ENCODE measurements at places on chromosomes 16 and 17.
A peak's percentile ranks its signal among the peaks of the same experiment; 100 is the strongest.

- DNase-seq: no peak
Observed at GRCh38 chr17:8701754-8702153, 42.9 kb downstream of the CCDC42 start.

DNA sequence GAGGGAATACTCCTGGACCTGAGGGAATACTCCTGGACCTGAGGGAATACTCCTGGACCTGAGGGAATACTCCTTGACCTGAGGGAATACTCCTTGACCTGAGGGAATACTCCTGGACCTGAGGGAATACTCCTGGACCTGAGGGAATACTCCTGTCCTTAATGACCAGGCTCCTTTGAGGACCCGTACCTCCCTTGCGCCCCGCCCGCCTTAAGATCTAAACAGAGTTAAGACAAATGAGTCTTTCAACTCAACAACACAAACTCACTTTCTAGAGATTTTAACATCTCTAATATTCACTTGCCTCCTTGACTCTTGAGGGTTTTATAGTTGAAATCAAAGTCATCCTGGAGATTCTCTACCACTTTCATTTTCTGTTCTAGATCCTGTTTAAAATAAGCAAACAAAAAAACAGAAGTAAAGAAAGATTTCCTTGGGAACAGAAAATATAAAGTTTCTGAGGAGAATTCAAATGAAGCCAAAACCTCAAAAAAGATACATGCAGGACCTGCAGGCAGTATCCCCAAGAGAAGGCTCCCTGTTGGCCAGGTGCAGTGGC is 49.7 kb downstream of the STAT3 start:
- DNase-seq: no peak

DNA sequence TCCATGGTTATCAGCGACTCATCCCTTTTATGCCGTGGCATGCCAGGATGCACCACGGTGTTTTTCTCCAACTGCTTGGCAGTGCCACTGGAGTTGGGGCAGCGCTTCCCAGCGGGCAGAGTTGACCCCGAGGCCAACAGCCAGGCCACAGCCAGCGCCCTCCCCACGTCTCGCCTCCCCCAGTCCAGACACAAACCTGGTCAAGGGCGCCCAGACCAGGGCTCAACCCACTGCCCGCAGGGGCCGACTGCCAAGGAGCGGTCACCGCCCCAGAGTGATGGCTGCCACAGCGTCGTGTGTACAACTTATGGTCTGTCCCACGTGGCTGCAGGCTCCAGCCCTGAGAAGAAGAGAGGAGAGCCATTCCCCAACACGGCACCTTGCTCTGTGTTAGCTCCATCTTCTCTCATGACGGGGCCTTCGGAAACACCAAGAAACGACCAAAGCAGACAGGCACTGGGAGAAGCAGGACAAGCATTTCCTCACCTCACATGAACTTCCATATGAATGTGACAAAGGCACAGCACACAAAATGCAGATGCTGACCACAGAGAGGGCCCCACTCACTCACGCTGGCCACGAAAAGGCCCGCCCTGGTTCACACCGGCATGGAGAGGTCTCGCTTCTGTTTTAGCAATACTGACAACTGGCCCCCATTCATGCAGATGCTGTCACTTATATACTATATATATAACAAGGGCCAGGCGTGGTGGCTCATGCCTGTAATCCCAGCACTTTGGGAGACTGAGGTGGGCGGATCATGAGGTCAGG is 27.0 kb downstream of the AXIN1 start:
- peak; percentile 69 for DNase-seq

DNA sequence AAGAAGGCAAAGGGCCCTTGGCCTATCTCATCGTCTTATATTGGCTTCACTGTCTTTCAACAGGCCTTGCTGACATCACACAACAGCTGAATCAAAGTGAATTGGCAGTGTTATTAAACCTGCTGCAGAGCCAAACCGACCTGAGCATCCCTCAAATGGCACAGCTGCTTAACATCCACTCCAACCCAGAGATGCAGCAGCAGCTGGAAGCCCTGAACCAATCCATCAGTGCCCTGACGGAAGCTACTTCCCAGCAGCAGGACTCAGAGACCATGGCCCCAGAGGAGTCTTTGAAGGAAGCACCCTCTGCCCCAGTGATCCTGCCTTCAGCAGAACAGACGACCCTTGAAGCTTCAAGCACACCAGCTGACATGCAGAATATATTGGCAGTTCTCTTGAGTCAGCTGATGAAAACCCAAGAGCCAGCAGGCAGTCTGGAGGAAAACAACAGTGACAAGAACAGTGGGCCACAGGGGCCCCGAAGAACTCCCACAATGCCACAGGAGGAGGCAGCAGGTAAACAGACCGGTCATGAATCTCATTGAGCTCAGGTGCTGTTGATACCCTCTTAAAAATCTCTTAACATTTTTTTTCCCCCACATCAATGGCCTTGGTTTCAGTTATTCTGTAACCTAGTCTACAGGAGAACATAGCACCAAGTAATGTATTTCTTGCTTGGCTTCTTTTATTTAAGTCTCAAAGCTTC is 64.7 kb downstream of the CDK12 start:
- no peak for DNase-seq

DNA sequence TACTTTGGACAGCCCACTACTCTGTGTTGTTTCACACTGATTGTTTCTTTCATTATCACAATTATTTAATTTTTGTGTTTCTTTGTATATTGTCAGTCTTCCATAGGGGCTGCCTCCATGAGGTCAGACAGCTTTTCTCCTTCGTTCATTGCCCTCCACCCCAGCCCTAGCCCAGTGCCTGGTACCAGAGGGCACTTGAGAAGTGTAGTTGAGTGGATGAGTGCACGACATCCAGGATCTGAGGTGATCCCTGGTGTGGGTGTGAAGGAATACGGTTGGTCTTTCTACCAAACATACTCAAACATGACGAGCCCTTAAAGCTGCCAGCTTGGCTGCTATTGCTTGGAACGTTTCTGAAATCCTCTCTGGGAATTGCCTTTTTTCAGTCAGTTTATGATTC is 37.9 kb downstream of the DHRS7B start:
- no peak for DNase-seq

GRCh38 chr16:70493802-70494201 is 29.6 kb downstream of the COG4 start:
- no peak for DNase-seq

DNA sequence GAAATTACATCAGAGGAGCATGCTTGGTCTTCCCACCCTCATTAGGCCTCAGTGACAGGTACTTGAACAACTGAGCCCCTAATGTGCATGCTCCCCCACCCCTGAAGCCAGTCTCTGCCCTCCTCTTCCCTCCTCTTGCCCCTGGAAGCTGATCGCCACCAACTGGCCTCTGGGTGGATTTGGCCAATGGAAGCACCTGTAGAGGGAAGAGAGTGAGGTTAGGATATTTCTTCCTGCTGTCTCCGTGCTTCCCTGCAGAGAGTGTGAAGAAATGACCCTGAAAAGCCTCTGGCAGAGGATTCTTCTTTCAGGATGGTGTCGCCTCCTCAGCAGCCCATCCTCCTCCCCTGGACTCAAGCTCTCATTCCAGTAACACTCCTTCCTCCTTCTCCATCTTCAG is 5.9 kb upstream of the CBLN1 start:
- DNase-seq: no peak

GRCh38 chr16:68665501-68665900 is 20.4 kb downstream of the CDH3 start:
- DNase-seq: no peak

DNA sequence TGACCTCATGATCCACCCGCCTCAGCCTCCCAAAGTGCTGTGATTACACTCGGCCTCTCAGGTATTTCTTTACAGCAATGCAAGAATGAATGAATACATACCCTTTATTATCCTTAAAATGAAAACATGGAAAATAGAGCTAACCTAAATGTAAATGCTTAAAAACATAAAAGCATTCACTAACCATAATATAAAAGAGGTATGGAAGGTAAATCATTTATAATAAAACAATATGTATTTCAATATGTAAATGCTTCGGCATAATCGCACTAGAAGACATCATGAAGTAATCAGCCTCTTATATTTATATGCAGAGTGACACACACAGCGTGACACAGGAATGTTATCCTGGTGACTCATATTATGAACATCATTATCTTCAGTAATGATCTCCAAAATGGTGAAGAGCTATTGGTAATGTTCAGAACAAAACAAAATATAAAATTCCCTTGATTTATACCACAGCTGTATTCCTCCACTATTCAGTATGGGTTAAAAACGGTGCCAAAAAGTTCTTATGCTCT is 53.9 kb downstream of the AIPL1 start:
- no peak for DNase-seq

- DNase-seq: peak; percentile 64
Observed at GRCh38 chr16:65745-66144, 6.7 kb downstream of the RHBDF1 start.

GRCh38 chr17:62566996-62567578 is 60.4 kb upstream of the MRC2 start:
- no peak for DNase-seq

DNA sequence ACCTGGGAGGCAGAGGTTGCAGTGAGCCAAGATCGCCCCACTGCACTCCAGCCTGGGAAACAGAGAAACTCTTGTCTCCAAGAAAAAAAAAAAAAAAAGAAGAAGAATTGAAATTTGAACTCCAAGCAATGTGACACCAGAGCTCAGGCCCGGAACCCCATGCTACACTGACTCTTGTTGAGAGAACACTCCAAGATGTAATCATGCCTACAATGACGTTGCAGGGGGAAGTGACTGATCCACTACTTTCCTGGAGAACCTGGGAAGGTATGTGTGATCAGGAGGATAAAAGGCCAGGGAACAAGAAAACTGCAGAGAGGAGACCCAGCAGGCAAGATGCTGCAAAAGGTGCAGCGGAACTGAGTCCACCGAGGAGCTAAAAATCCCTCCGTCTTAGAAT is 57.9 kb downstream of the ADCY9 start:
- no peak for DNase-seq

DNA sequence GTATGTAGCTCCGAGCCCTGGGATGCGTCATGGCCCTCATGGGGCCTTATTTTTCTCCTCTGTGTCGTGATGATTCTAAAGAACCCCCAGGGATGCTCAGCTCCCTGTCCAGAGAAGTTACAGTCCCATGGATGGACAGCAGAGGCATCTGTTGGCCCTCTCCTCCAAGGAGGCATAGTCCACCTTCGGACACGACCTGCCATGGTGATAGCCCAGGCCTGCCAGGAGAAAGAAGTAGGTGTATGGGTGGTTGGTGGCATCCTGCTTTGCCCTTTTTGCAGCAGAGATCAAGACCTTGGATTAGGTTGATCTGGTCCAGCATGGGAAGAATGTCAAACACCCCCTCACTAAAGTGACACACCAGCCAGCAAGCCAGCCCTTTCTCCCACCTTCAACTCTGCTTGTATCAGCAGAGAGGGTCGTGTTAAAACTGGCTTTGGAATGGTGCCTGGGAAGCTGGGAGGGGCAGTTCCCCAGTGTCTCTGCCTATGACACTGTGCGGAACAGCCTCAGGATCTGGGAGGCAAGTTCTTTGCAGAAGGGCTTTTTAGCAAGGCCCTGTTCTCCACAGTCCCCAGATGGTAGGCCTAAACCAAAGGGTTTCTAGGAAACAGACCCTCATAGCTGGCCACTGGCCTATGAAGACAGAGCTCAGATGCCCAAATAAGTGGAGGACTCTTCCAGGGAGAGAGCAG is 259.9 kb upstream of the RPL38 start:
- DNase-seq: no peak

DNA sequence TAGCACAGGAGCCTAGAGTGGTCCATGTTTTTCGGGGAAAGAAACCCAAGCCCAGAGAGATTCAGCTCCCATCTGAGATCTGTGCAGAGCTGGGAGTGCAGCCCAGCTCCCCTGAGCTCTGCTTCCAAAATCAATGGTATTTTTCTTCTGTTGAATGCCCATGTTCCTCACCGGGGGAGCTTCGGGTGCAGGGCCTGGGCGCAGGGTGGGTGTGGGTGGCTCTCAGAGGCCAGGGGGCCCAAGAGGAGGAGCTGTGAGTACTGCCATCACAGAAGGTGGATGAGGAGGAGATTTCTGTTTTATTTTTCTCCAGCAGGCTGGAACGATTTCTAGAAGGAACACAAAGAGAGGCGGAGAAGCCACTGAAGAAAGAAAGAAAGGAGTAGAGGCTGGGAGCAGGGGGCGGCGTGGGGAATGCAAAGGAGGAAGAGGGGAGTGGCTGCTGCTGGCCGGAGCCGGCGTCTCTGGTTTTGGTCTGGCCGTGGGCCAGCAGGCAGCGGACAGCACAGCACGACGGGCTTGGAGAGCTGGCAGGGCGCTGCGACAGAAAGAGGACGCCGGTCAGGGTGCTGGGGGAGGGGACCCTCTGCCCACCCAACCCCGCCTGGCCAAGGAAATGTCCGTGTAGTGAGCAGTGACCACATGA is 76.2 kb upstream of the KSR1 start:
- DNase-seq: no peak

Data from MV-4-11 (cell line).